Bone marrow (tissue), 2 donors: ENCODE measurements at places on chromosomes 1 and 21.

- no peak for DNase-seq
Observed at GRCh38 chr1:228894442-228894989, 159.2 kb downstream of the RHOU start.

DNA sequence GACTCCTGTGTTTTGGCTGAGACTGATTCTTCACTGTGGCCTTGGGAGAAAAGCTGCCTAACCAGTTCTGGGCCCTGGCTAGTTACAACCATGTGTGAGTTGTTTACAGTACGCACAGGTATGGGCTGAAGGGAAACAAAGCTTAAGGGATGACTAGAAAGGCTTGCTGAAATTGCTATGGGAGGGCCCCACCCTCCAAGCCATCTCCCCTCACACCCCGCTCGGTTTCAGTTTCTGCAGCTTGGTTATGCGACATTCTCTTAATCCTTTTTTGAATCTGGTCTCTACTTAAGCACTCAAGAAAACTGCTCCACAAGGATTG, 43.1 kb downstream of the PBX1 start:
- DNase-seq: no peak

GRCh38 chr1:27601771-27602461, 2.0 kb downstream of the AHDC1 start:
- DNase-seq: no peak

GRCh38 chr1:56970280-56970679, 4.5 kb upstream of the C8B start:
- no peak for DNase-seq

DNA sequence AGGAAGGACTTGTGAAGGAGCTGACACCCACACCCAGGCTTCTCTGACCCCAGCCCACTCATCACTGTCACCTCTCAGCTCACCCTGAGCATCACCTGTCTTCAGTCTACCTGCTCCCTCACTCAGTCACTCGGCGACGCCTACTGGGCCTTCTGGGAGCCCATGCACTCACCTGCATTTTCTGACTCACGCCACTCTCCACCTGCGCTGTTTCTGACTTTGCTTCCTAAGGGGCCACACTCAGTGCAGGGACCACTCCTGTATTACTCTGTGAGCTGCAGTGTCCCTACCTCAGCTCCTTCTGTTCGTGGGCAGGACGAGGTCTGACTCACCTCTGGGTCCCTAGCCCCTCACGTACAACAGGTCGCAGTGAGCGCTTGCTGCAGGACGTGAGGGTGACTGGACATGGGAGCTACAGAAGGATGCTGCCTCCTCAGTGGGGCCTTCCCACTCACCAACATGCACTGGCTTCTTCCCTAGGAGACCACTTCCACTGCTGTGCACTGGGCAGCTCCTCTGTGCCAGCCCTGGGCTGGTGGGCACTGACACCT, 102.3 kb downstream of the GLIS1 start:
- DNase-seq: no peak

DNA sequence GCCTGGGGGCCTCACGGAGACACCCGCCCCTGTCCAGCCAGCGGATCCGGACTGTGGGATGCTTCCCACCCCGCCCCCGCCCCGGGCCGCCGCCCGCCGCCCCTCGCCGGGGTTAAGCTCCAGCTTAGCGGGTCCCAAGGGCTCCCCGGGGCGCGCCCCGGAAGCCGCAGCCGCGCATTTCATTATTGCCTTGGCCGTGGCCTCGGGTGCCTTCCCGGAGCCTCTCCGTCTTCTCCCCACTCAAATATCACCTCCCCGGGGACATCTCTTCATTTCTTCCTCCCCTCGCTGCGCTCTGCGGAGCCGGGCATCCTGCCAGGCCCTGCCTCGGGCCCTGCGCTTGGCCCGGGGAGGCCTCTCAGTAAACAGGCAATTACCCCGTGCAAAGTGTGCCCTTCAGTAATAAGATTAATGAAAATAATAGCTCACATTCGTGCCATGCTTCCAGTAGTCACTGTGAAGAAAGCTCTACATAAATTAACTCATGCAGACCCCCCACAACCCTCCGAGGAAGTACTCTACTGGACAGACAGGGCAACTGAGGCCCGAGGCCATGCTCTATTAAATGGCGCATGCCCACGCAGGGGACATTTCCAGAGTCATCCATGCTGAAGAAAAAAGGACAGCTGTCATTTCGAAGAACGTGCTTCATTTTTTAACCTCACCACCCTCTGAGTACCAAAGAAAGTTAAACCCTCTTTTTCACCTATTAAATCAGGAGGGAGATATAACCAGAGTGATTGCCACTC, 49.9 kb upstream of the LAPTM5 start:
- DNase-seq: no peak

GRCh38 chr1:111733183-111733991, 5.8 kb downstream of the INKA2 start:
- DNase-seq: peak; percentile 86

GRCh38 chr21:46404306-46404705, 54.4 kb upstream of the DIP2A start:
- no peak for DNase-seq

- DNase-seq: no peak
Observed at GRCh38 chr1:94672934-94673333, 131.4 kb upstream of the F3 start.

GRCh38 chr1:160101717-160102522, 3.5 kb upstream of the IGSF8 start:
- no peak for DNase-seq

DNA sequence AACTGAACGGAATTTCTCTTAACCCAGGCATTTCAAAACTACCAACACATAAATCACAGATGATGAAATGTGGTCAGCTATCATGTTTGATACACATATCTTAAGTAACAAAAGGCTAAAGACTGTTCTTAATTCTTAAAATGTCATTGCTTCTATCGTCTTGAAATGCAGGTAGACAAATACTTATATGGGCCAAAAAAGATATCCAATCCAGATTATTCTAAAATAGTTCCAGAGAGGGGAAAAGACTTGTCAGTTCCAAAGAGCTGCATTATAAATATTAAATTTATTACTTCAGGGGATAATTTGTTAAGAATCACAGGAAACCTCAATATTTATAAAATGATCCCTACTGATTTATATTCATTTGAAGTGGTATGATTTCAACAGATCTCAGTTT, 259.4 kb downstream of the FAF1 start:
- no peak for DNase-seq

GRCh38 chr1:156090840-156091188, 8.5 kb upstream of the MEX3A start:
- peak; percentile 44 for DNase-seq

DNA sequence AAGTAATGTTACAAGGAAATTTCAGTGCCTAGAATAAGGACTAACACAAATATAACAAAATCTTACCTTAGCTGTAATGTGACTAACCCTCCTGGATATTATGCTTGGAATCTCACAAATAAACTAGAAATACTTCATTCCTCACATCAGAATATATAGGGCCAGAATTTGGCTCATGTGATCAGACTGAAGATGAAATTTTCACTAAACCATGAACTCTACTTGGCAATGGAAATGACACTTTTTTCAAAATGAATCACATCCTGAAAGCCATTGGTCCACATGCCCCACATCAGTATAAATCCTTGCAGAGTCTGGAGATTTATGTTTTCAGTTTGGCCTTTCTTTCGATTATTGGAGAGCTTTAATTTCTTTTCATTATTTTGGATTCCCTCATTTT, 227.8 kb downstream of the NRIP1 start:
- DNase-seq: no peak

- no peak for DNase-seq
Observed at GRCh38 chr1:31244326-31244725, 4.6 kb upstream of the NKAIN1 start.

- no peak for DNase-seq
Observed at GRCh38 chr1:58914925-58915324, 131.1 kb upstream of the JUN start.

GRCh38 chr21:39726133-39726532, 18.9 kb upstream of the IGSF5 start:
- no peak for DNase-seq

- no peak for DNase-seq
Observed at GRCh38 chr1:151875419-151876097, 22.0 kb upstream of the THEM5 start.

DNA sequence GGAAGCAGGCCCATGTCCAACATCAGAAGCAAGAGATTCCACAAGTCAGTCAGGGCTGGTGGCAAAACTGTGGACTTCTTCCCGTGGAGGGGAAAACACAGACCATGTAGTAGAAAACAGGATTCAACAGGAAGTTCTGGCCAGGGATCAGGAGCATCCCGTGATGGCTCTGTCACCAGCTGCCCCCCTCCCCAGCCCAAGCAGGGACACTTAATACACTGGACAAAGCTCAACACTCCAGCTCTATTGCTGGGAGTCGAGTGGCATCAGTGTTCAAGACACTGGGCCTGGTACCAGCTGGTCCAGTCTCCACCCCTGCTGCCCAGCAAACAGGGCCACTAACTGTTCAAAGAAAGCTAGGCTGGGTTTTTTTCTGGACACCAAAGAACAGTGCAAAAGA, 3.7 kb downstream of the SLC45A3 start:
- no peak for DNase-seq

DNA sequence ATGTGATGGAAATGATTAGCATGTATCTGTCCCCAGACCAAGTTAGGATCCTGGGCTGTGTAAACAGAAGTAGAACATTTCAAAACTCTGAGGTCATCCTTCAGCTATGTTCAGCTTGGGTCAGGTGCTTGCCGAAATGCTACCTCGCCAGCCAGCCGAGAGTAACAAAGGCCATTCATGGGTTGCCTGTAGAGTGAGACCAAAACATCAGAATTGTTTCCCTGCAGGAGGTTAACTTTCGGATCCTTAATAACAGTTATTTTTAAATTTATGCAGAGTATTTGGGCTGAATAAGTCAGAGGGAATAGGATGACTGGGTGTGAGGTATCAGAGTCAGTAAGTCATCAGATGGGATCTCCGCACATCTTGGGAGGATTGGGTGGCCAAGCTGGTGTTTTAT, 35.6 kb downstream of the SMYD2 start:
- no peak for DNase-seq

DNA sequence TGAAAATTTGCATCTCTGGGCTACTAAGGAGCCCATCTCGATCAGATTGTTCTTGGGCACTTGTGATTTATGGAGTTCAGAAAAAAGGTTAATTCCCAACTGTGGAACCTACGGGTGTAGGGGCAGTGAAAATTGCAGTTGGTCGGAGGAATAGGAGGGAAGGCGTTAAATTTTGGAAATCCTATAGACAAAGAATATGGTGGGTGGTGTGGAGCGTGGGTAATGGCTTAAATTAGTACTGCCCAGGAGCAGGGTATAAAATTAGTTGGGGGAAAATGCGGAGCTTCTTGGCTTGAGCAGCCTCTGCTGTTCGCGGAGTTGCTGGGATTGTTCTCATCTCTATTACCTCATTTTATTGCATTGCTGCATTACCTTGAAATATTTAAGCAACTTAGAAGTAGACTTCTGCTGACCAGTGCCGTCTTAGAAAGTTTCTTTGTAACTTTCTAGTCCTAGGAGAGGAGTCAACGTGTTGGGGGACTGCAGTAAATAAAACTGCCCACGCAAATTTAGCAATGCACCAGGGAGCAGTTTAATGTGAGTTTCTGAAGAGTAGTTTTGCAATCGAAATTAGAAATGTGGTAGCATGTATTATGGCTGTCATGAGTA, 514 bp downstream of the S1PR1 start:
- DNase-seq: no peak

DNA sequence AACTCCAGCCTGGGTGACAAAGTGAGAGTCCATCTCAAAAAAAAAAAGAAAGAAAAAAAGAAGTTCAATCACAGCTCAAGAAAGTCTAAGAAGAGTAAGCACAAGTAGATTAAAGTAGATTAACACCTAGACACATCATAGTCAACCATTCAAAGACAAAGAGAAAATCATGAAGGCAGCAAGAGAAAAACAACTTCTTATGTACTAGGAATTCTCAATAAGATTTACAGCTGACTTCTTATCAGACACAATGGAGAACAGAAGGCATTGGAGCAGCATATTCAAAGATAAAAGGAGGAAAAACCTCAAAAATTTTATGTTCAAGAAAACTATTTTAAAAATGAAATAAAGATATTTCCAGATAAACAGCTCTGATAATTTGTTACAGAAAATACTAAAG, 147.3 kb downstream of the LBR start:
- DNase-seq: no peak

DNA sequence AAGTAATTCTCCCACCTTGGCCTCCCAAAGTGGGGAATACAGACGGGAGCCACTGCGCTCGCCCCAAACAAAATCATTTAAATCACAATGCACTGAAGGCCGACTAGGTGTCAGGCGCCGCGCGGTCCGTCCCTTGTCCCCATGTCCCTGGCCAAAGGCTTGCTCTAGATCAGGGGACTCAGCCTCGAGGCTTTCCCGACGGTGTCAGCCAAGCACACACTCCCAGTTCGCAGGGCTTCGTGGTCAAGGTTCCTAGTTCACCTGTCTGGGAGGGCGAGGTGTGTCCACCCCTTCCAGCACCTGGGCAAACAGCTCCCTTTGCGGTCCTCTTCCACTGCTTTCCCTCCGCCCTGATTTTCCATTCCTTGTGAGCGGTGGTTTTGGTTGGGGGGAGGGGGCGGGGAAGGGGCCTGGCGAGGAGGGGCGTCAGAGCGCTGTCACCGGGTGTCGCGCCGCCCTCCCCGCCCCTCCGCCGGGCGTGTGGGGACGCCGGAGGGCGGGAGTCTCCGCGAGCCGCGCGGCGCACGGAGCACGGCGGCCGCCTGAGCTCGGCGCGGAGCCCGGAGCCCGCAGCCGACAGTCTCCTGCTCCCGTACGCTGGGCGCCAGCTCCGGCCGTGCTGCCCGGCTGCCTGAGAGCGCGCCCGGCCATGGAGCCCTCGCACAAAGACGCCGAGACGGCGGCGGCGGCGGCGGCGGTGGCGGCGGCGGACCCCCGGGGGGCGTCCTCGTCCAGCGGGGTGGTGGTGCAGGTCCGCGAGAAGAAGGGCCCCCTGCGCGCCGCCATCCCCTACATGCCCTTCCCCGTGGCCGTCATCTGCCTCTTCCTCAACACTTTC, at the start of gene STUM:
STUM (plus strand) TSS at position 509 of the 838 bp plus-strand sequence; CDS start at position 650, 141 bp downstream.
- DNase-seq: no peak

GRCh38 chr1:202343652-202344349, 2.1 kb upstream of the UBE2T start:
- no peak for DNase-seq

- peak; percentile 31 for DNase-seq
Observed at GRCh38 chr1:15329104-15329820, 80.4 kb upstream of the EFHD2 start.
